ENCODE measurements at places on chromosomes 1 and 21.

- DNase-seq: no peak
These were observed 190.4 kb downstream of the NCAM2 start for GRCh38 chr21:21188513-21189195.

DNA sequence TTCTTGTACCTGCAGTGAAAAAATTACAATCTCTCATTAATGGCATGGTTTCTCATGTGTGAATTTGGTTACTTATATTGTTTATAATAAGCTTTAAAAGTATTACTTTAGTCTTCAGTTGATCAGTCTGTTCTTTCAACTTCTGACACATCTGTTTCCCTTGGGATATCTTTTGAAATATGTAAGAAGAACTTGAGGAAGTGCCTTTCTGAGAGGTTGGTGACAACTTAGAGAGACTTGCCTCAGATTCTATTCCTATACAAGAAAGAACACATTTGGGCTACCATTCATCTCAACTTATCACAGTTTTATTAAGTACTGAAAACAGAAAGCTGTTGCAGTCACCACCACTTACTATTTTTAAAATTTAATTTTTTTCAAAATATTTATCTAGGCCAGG, 8.1 kb downstream of the AKNAD1 start:
- DNase-seq: no peak

- DNase-seq: no peak
These were observed 513.2 kb downstream of the COL11A1 start for GRCh38 chr1:102595106-102595505.

DNA sequence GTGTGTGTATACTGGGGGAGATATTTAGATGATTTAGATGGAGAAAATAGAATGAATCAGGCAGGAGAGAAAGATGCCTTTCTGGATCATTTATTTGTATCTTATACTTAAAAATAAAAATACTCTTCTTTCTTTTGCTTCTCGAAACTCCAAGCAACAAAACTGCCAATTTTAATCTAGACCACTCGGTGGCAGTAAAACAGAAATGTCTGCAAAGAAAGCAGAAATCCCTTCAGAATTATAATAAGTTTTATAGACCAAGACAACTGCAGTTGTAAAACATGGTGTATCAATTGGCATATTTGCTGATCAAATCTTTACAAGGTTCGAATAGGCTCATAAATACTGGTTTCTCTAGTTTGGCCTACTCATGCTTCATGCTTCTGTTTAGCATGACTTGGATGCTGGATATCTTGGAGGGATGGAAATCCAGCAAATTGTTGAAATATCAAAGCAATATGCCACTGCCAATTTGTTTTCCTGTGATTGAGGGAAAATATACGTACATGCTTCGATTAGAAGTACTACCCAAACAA, 15.1 kb upstream of the C1orf87 start:
- DNase-seq: no peak

DNA sequence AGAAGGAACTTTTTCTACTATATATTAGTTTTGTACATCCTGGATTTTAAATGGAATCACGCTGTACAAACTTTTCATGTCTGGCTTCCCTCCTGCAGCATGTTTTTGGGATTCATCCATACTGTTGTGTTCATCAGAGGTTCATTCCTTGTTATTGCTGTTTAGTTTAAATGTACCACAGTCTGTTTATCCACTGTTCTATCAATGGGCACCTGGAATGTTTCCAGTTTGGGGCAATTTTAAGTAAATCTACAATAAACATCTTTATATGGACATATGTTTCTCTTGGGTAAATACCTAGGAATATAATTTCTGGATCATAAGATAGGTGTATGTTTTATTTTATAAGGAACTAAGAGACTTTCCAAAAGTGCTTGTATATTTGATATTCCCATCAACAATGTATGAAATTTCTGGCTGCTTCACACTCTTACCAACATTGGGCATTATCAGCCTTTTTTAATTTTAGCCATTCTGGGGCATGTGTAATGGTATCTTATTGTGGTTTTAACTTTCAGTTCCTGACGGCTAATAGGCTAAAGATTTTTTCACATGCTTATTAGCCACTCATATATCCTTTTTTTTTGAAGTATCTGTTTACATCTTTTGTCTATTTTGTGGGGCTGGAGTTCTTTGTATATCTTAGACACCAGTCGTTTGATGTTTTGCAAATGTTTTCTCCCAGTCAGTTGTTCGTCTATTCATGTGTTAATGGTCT, 48.8 kb downstream of the RPS6KC1 start:
- DNase-seq: no peak

GRCh38 chr21:35488946-35489345, 439.8 kb upstream of the RUNX1 start:
- no peak for DNase-seq

- no peak for DNase-seq
These were observed 109.7 kb downstream of the FGGY start for GRCh38 chr1:59406437-59407164.

DNA sequence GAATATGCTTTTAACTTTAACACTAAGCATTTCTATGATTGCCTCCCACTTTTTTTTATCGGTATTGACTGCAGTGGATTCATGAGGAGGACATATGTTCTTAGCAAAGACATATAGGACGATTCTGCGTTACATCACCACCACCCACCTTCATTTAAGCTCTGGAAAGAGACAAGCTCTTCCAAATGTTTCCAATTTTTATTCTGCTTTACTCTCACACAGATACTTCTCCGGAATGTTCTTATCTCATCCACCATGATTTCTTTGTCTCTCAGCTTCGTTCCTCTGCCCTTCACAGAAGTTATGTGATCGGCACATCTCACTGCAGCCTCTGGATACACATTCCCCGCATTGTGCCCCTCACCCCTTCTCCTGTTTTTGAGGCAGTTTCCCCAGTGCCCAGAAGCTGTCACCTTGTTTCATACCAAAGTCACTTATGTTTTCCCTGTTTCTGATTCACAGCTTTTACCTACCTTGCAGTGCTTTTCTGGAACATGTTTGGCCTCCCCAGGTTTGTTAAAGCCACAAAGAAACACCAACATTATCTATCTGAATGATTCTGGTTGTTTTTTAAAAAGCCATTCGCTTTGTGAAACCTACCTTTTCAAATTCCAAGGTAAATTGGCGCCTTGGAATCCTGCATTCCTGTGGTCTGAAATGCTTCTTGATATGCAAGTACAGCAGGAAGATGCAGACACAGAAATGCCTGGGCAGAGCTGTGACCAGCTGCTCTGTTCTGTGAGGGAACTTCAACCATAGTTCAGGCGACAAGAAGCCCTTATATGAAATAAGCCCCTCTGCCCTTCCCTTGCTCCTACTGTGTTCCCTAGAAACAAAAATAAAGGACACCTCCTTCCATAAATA, 1020.2 kb downstream of the TTLL7 start:
- DNase-seq: no peak

- DNase-seq: no peak
These were observed 143.3 kb downstream of the SIPA1L2 start for GRCh38 chr1:232486454-232487207.

- no peak for DNase-seq
These were observed 59.0 kb upstream of the IPO9 start for GRCh38 chr1:201769966-201770365.

GRCh38 chr1:18886003-18886335, 16.4 kb downstream of the ALDH4A1 start:
- no peak for DNase-seq

- peak; percentile 17 for DNase-seq
These were observed 1.4 kb downstream of the MAGI3 start for GRCh38 chr1:113391649-113392271.

- peak; percentile 65 for DNase-seq
These were observed 22.6 kb downstream of the ETNK2 start for GRCh38 chr1:204128964-204129896.

- no peak for DNase-seq
These were observed 82.4 kb upstream of the C21orf91 start for GRCh38 chr21:17901458-17902079.

DNA sequence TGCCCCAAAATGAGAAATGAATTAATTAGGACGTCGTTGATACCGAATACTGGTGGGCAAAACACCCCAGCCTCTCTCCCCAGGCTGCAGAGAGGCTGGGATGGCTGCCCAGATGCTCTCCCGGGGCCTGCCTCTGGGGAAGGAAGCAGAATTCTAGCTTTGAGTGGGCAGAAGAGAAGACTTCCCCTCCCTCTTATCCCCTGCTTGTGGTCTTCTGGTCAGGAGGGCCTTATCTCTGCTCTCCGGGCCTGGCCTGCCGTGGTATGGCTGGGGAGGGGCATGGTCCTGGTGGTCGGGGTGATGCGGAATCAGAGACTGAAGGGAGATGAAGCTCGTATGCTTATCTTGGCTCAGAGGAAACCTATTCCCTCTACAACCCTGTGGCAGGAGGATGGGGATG, 9.8 kb upstream of the CSF3R start:
- DNase-seq: no peak

- DNase-seq: no peak
These were observed 14.0 kb upstream of the MMEL1 start for GRCh38 chr1:2646837-2647236.

GRCh38 chr1:48916130-48917069, 139.7 kb upstream of the BEND5 start:
- DNase-seq: no peak

DNA sequence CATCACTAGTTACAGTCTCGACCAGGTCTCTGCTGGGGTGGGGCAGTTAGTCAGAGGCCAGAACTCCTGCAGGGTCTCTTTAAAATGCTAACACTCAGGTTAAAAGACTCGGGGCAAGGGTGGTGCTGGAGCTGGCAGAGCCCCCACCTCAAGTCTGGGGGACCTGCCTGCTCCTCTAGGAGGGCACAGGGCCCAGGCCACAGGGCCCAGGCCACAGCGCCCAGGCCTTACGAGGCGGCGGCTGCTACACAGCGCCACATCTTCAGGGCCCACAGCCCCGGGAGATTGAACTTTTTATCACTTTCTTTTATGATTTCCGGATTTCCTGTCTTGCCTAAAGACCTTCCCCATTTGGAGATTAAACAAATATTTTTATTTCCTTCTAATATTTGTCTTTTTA, 10.4 kb downstream of the MPZ start:
- DNase-seq: no peak

GRCh38 chr1:247551721-247552120, 2.8 kb downstream of the GCSAML start:
- DNase-seq: no peak

GRCh38 chr1:186532466-186532865, 71.6 kb upstream of the PDC start:
- no peak for DNase-seq

DNA sequence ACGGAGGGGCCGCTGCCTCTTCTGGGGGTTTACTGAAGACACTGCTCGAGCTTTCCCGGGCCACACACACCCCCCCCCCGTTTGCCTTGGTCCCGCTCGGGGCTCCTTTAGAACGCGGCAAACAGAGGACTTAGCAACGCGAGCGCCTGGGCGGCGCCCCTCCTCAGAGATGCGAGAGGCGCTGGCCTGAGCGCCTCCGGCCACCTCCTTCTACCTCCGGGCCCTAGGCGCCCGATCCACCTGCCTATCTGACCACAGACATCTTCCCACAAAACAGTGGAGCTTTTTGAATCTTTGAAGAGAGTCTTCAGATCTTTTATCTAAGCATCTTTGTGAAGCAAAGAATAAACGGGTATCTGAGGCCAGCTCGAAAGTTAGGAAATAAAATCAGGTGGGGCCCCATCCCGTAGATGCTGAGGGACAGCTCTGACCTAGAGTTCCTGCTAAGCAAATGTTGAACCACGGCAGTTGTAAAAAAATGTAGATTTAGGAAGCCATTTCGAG, 436 bp upstream of the TTLL7 start:
- DNase-seq: no peak

DNA sequence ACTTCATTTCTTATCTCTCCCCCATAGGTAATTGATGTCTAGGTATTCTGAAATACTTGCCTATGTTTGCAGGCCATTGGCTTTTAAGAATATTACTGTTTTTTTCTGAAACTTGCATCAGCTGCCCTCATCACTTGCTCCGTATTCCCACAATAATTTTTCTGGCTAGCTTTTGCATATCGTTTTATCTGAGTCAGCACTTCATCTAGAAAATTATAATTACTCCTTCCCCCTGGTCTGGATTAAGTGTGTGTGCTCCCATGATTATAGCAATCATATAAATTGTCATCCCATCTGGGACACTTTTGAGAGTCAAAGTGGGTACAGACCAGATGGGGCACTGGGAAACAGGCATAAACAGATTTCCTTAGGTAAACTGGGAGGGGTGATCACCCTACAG, 583.2 kb upstream of the B3GALT2 start:
- no peak for DNase-seq

- DNase-seq: no peak
These were observed 17.0 kb downstream of the PAPPA2 start for GRCh38 chr1:176479971-176480370.

GRCh38 chr1:70627910-70628309, 216.8 kb downstream of the CTH start:
- DNase-seq: no peak

GRCh38 chr1:247077876-247078257, 744 bp downstream of the ZNF670 start:
- peak; percentile 7 for DNase-seq

GRCh38 chr1:225941187-225941941, at the start of gene LEFTY2:
TSS of gene LEFTY2 (minus strand) at chr1:225941220. CDS start at chr1:225941140, 80 bp downstream.
- no peak for DNase-seq

DNA sequence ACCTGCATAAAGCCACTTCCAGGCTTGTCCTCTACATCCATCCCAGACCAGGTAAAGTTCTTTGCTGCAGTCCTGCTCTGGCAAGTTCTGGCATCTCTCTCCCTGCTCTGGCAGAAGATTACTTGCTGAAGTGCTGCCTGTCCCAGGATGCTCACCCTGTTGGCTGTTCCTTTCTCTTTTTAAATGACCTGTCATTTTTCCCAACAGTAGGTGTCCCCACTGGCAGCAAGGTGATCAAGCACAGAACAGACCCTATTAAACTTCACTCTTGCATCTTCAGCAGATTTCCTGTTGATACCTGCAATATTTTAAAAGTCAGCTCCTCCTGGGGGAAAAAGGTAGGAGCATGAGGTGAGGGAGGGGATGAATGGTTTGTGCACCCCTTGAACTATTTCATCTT, 332.6 kb downstream of the PBX1 start:
- no peak for DNase-seq

DNA sequence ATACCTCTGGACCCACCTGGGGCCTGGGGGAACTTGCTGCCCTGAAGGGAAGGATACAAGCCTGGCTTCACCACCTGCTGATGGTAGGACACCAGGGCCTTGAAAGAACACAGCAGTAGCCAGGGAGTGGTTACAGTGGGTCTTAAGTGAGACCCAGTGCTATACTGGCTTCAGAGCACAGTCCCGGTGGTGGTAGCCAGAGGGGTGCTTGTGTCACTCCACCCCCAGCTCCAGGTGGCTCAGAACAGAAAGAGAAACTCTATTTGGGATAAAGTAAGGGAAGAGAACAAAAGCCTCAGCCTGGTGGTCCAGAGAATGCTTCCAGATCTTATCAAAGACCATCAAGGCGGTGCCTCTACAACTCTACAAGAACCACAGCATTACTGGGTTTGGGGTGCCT, 37.2 kb downstream of the VAV3 start:
- no peak for DNase-seq

GRCh38 chr1:183812686-183813569, 8.0 kb downstream of the RGL1 start:
- no peak for DNase-seq

- no peak for DNase-seq
These were observed 64.3 kb upstream of the DUSP10 start for GRCh38 chr1:221806236-221806635.

Data from CD4-positive, alpha-beta T cell treated with Interleukin-21 for 1 hour (primary cell).